ENCODE measurements at places on chromosomes 4 and X.

DNA sequence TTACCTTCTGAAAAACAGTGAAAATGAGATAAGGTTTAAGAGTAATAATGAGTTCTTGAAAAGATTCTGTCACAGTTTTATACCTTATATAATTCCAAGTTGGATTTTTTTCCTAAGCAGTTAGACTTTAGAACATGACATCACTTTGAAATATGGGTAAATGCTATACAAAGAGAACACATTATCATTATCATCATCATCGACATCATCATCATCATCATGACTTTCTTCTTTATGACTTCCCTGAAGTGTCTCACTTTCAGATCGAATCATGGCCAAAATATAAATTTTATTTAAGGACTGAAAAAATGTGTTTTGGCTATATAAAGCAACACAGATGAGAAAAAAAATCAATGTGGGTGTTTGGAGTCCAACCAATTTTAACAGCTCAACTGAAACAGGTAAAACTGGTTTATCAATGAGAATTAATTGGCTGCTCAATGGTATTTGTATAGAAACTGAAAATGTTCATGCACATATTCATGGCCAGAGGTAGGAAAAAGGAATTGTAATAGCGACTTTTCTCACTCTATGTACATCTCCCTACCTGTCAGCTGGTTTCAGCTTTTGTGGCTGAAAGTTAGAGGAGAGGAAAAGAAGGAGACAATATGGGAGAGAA, 243.1 kb upstream of the GPC4 start:
- DNase-seq = no peak

DNA sequence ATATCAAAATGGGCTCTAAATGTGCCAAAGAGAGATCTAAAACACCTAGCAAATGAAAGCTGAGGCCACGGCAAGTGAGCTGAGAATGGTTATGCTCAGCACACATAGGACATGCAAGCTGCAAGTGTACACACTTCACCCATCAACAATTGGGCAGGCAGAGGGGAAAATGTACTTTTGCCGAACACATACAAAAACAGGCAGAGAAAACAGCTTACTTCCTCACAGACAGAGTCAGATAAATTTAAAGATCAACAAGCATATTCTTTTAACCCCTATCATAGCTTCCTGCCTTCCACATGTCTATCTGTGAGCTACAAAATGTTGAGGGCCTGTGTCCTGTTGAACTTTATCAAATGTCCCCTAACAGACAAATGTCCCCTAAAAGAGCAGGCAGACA, 60.3 kb downstream of the SH3KBP1 start:
- no peak for DNase-seq

DNA sequence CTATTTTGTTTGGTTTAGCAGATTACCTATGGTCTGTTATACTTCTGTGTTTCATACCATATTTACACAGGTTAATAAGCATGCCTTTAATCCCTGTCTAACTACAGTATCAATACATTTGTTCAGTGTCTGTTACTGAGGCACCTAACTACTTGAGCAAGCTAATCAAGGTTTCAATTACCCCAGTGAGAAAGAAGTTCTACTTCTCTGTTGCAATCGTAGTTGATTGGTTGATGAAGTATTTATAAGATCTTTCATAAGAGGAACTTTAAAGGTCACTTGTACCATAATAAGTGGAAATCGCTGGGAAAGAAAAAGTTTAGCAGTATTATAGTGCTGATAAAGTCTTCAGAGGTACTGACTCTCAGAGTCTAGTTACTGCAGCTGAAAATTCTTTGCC, 490.6 kb downstream of the RPA4 start:
- DNase-seq = no peak

DNA sequence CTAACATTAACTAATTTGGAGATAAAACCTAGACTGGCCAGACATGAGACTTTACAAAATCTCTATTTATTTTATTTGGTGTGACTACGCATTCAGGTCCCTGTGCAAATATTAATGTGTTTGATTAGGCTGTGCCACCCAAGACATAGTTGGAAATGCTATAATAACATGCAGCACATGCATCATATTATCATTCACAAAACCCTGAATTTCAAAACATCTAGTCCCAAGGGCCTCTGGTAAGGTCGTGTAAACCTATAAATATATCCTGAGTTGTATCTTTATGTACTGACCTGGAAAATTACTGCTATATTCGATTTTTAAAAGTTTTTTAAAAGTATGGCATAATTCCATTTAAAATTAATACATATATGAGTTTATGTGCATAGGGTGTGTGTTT, 47.1 kb upstream of the FAT4 start:
- DNase-seq = no peak

GRCh38 chr4:141416677-141417363, 196.1 kb downstream of the ZNF330 start:
- DNase-seq = no peak

DNA sequence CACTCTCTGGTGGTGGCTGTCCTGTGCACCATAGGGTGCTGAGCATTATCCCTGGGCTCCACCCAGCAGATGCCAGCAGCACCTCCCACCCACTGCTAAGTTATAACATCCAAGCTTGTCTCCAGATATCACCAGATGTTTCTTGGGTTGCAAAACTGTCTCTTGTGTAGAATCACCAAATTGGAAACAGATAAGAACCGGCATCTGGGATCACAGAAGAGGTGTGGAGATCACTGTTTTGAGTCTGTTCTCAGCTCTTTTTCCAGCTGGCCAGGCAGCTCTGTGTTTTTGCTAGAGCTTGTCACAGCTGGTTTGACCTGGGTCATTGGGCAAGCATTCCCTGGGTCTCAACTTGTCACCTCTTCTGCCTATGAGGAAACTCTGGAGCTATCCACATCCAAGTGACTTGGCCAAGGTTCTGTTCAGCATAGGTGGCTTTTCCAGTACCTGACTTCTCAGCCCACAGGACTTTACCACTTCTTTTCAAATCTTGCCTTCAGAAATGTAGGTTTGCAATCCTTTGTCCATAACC, 15.3 kb upstream of the PUDP start:
- DNase-seq = no peak

DNA sequence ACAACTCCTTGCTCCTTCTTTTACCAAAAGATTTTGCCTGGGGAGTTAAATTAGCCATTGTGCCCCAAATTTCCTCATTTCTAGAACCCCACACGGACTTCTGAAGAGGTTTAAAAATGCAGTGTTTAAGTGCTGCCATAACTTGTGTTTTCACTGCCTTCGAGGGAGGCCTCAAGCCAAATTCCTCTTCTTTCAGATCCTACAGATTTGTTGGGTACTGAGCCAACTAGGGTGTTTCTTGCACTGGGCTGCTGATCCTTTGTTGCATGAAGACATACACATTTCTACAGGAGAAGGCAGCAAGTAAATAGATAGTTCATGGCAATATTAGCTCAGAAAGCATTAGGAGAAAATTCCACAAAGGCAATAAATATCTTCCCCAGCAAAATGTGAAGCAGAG, 43.8 kb downstream of the GLRA2 start:
- DNase-seq = no peak

Measured in hypothalamus (tissue), 51 donors.